IMR-90 (cell line): ENCODE measurements at places on chromosomes 5 and 9. TPM values are rescaled to one million over a fixed set of nuclear protein-coding genes. Genes with fewer than 3 reads are reported as not detected.

DNA sequence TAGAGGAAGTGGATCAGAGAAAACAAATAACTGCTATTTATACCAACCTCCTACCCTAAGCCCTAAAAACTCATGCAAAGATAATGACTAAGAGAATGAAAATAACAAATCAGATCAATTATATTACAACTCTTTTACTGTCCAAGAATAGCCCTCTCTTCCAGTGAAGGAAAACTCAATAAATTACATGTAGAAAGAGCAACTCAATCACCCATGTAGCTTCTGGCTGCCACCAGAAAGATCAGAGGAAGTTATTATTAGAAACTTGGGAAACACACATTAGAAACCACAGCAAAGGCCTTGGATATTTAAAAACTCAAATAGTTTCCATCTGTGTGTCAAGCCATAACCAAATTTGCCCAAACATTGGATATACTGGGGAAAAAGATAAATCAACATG, 134.0 kb upstream of the TARS1 start:
- DNase-seq = no peak

The NTRK2 gene
- under 0.01 TPM in 1 of 2 replicates, not detected in the other for total RNA-seq

DNA sequence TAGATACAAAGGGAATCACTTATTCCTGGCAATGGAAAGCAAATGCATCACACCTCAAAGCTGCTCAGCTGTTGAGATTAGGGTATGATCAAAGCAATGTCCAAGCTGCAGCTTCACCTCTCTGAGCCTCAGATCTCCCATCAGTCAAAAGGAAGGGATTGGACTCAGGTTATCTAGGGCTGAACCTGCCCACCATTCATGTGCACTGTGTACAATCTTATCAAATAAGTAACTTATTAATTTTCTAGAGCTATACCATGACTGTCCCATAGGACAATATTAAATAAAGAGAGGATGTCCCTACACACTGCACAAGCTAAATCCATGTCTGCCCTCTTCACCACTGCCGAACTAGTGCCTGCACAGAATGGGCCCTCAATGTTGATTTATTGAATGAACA, 127.0 kb downstream of the HSD17B3 start:
- DNase-seq = no peak

The CERCAM gene
- total RNA-seq = 15.1 and 16.1 TPM in 2 replicates

The TSLP gene
- 0.28 and 0.54 TPM in 2 replicates for total RNA-seq

The TAS2R1 gene
- not detected in 2 replicates for total RNA-seq

The STPG3 gene
- total RNA-seq = not detected in 2 replicates

- peak; percentile 18 for DNase-seq
Measured at GRCh38 chr5:96844481-96844990, 31.8 kb upstream of the ERAP2 start.

The BTNL3 gene
- total RNA-seq = not detected in 2 replicates

The PRDM9 gene
- total RNA-seq = not detected in 2 replicates

- DNase-seq = no peak
Measured at GRCh38 chr9:1709347-1709746, 305.8 kb upstream of the SMARCA2 start.

GRCh38 chr9:132136151-132136780, 25.6 kb upstream of the NTNG2 start:
- no peak for DNase-seq

The CARTPT gene
- total RNA-seq = not detected in 2 replicates

The FAF2 gene
- 47.0 and 50.3 TPM in 2 replicates for total RNA-seq

- no peak for DNase-seq
Measured at GRCh38 chr5:140106805-140107311, 7.1 kb upstream of the PURA start.

The PCDHA2 gene
- total RNA-seq = not detected in 2 replicates

DNA sequence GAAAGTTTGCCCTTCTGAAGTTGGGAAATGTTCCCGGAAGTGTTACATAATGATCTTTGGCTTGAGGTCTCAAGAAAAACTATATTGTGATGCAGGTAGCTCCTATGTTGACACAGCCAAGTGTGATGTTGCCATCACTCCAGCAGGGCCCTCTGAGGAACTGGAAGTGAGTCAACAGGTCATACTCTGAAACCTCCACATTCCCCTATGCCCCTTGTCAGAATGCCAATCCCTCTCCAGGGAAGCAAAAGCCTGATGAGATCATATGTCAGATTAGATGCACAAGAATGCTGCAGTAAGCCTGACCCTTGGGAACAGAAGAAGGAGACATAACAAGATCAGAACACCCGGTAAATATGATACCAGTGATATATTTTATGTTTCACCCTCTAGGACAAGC, 66.8 kb upstream of the ITGA2 start:
- peak; percentile 67 for DNase-seq

GRCh38 chr5:110195288-110195687, 505.6 kb downstream of the MAN2A1 start:
- no peak for DNase-seq

GRCh38 chr9:134698587-134699342, 57.2 kb downstream of the COL5A1 start:
- DNase-seq = peak; percentile 36

The GPRIN1 gene
- 2.5 and 3.0 TPM in 2 replicates for total RNA-seq

The ORM2 gene
- total RNA-seq = not detected in 2 replicates

The PCDHGA5 gene
- total RNA-seq = 1.7 and 2.0 TPM in 2 replicates

- DNase-seq = no peak
Measured at GRCh38 chr5:168976311-168976970, 324.5 kb downstream of the SLIT3 start.

The RPS14 gene
- 7,310 and 7,583 TPM in 2 replicates for total RNA-seq

DNA sequence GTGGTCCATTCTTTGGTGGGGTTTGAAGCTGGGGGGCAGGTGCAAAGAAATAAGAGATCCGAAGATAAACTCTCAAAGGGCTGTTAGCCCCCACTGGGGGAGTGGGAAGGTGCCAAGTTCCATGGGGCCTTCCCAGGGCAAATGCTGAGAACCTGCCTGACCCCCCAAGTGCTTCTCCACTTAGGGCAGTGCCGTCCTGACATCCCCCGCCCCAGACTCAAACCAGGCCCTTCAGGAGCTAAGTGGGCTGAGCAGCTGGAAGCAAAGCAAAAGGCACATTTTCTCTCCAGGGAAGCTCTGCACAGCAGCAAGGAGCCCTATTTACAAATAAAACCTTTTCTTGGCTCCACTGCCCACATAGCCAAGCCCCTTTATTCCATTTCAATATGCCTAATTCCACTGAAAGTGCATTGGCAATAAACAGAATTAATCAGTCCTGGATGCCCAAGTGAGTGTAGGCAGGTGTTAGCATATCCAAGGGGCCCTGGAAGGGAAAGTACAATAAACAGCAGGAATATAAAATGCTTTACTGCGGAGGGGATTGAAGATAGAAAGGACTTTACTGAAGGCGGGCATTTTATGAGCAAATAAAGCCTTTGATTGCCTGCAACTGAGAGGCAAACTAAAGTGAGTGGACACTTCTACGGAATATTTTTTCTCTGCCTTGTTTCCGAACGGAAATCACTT, 44.6 kb downstream of the WHRN start:
- no peak for DNase-seq

DNA sequence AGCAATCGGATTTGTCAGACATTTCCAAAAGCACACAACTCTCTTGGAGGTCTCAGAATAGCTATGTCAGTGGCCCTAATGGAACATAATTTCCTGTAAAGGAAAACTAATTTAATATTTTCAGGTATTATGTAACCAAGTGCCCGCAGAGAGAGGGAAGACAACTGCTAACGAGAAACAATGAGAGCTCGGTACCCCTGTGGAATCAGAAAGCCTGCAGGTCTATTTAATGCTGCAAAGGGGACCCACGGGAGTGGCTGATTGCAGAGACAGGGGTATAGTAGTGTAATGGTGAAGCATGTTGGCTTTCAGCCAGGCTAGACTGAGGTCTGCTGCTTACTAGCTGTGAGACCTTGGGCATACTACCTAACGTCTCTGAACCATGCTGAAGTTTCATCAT, 508.1 kb upstream of the BRINP1 start:
- DNase-seq = no peak

DNA sequence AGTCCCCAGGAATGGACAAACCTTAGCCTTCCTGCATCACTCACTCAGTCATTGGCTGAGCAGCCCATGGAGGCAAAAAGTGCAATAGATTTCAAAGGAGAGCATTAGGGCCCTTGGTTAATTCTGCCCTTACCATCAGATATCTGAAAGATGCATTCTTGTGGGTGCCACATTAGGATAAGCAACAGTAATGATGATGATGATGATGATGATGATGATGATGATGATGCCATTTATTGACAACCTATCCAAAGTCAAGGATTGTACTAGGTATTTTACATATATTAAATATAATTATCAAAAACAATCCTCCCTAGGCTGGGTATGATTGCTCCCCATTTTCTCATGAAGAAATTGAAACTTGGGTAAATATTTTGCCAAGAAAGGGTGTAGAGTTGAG, 9.6 kb upstream of the MED10 start:
- DNase-seq = no peak

The KIF4B gene
- total RNA-seq = under 0.01 TPM in 2 replicates

The SAPCD2 gene
- total RNA-seq = 3.3 and 3.4 TPM in 2 replicates

DNA sequence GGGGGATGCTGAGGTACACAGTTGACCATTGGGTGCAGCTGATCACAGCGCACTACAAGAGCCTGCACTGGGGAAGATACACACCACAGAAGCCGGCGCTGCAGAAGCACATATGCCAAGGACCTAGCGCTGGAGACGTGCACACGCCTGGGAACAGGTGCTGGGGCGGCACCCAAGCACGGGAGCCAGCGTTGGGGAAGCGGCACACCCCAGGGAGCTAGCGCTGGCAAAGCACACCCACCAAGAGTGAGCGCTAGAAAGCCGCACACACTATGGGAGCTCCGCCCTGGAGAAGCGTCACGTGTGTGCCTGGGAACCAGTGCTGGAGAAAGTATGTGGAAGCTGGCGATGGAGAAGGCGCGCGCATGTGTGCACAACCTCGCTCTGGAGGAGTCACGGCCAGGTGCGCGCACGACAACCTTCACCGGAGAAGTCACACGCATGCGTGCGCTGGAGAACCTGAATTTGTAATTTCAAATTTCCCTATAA, 4.5 kb downstream of the FANCC start:
- DNase-seq = peak; percentile 55

- no peak for DNase-seq
Measured at GRCh38 chr5:170443624-170444023, 54.5 kb upstream of the KCNMB1 start.

DNA sequence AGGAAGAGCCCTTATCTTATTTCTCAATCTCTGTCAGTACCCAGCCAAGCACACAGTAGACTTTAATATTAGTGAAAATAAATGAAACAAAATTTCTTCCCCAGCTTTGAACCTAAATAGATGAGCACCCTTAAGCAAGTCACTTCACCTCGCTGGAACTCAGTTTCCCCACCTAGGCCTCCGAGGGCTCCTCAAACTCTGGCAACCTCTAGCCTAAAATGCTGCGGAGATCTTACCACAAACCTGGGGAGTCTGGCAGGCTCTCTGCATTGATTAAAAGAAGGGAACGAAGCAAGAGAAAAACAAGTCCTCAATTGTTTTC, 326 bp downstream of the RIGI start:
- no peak for DNase-seq

The PAM gene
- total RNA-seq = 112 and 115 TPM in 2 replicates

GRCh38 chr9:113955076-113955752, 79.1 kb downstream of the ZNF618 start:
- DNase-seq = peak; percentile 81

The UBAP2 gene
- 12.5 and 12.9 TPM in 2 replicates for total RNA-seq

The SLC25A2 gene
- 0.28 TPM in 1 of 2 replicates, not detected in the other for total RNA-seq

The SHC3 gene
- total RNA-seq = 13.3 and 13.9 TPM in 2 replicates

The MLANA gene
- not detected in 2 replicates for total RNA-seq

- DNase-seq = no peak
Measured at GRCh38 chr9:74534841-74535240, 37.7 kb downstream of the RORB start.

- no peak for DNase-seq
Measured at GRCh38 chr5:103298117-103298516, 39.6 kb downstream of the MACIR start.

DNA sequence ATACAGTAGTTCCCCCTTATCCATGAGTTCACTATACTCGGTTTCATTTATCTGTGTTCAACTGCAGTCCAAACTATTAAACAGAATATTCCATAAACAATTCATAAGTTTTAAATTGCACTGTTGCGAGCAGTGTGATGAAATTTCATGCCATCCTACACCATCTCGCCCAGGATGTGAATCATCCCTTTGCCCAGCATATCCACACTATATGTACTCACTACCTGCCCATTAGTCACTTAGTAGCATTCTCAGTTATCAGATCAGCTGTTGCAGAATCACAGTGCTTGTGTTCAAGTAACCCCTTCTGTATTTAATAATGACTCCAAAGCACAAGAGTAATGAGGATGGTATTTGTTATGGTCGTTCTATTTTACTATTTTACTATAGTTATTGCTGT, 51.5 kb downstream of the SHOC1 start:
- peak; percentile 86 for DNase-seq

The VPS13A gene
- total RNA-seq = 26.5 and 46.9 TPM in 2 replicates

DNA sequence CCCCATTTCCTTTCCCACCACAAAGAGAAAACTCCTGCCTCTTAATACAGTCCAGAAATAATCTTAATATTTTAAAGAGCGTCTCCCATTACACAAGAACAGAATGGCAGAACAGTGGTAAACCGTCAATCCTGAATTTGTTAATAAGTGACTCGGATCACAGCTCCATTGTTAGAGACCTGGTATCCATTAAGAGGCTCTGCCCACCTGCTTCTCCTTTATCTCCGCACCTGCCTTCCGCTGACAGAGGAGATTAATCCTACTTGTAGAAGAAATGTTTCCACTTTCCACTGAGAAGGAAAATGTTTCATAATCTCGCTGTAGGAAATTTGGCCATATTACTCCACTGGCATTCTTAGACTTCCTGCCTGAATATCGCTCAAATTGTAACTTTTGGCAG, 1493.2 kb downstream of the MAT2B start:
- DNase-seq = no peak

DNA sequence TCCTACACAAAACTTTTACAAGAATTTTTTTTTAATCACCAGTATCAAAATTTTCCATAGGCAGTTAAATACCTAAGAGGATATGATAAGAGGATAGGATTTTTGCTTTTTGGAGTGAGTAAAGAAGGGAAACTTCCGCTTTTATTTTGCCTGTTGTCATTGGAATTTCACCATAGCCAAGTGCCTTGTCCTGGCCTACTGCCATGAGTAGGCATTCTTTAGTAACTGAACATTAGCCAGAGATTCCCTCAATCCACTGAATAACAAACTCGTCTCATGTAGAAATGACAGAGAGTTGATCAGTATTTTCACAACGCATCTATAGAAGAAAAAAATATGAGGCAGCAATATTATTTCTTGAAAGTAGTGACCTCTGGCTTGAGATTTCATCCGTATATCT, 289.6 kb upstream of the ADAMTSL1 start:
- DNase-seq = no peak

The FYB1 gene
- total RNA-seq = not detected in 2 replicates

- DNase-seq = no peak
Measured at GRCh38 chr5:36096486-36096885, 29.8 kb upstream of the UGT3A2 start.
